ENCODE measurements at places on chromosomes 3 and 15.

GRCh38 chr3:19945534-19945933 lies 1.4 kb upstream of the RAB5A start:
- DNase-seq: no peak

DNA sequence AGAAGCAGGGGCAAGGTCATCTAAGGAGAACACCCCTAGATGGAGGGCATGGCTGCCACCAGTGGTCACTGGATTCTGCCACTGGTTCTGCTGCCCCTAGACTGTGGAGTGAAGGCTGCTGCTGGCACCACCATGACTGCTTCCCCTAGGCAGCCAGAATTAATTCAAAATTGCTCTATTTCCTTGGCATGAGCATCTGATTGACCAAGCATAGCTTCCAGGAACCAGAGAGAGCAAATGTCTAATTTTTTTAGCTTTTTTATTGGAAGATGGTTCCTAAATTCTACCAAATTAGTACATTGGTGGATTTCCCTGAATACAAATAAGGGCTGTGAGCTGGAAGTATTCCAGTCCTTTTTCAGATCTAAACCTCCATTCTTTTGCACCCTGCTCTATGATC lies 270.2 kb upstream of the GBE1 start:
- DNase-seq: no peak

DNA sequence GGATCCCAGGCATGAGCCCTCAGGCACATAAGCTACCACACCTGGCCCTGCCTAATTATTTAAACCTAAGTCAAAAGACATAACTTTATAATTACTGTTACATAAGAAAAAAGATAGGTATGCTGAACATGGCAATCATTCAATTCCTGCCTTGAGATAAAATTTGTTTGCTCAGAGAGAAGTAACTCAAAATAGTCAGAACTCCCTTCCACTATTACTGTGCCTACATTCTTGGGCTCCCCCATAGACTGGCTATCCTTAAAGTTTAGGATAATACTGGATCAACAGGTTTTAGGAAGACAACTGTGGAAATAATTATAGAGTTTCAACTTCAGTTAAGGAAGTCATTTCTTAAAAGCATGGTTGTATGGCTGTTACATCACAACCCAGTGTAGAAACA lies 9.9 kb downstream of the WDR53 start:
- DNase-seq: no peak

DNA sequence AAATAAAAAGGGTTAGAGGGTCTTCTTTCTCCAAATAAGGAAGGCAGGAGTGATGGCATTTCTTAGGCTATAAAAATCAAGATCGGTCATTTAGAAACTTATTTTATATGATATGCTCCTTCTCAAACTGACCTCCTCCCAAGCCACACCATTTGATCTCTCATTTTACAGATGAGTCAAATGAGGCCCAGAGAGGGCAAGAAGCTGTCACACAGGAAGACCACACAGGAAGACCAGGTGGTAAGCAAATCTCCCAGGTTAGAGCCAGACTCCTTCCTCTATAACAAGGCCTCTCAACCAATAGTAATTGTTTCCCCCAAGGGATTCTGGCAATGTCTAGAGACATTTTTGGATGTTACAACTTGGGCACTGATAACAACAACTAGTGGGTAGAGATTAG lies 13.8 kb downstream of the TLE3 start:
- no peak for DNase-seq

DNA sequence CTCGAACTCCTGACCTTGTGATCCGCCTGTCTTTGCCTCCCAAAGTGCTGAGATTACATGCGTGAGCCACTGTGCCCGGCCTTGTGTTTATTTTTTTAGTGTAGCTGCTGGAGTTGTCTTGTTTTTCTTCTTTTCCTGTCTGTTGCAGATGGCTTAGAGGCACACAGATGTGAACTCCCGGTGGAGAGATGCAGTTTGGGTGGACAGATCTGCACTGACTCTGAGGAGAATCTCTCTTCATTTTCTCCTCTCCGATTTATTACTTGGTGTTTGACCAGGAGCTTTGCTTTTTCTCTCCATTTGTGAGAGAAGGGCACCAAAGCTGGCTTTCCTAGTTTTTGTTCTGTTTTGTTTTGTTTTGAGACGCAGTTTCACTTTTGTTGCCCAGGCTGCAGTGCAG lies 62.7 kb downstream of the USP13 start:
- DNase-seq: no peak

DNA sequence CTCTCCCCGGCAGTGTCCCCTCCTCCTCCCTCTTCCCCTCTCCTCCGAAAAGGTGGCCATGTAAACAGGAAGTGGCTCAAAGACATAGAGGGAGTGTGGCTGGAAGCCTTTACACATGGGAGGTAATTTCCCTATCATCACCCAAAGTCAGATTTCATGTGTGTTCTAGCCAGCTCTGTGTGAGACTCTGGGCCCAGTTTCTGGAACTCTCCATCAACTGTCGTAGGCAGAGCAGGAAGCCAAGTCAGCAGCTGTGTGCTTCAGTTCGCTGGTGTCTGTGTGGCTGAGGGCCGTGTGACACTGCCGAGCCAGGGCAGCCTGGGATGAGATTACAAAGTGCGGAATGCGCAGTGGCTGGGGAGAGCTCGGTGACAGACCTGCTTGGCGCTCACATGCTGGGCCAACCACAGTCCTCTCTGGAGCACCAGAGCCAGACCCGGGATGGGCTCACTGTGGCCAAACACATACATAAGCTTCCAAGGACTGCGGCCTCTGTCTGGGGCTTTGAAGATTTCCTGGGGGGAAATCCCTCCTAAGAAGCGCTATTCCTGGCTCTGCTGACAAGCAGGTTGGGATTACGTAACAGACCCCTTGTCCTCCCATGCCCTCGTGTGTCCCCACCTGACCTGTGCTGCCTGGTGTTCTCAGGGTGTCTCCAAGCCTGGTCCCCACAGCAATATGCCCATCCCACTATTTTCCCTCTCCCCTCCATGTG lies 50.7 kb downstream of the UMPS start:
- DNase-seq: no peak

- no peak for DNase-seq
These were observed 4.8 kb downstream of the SHF start for GRCh38 chr15:45182996-45183395.

DNA sequence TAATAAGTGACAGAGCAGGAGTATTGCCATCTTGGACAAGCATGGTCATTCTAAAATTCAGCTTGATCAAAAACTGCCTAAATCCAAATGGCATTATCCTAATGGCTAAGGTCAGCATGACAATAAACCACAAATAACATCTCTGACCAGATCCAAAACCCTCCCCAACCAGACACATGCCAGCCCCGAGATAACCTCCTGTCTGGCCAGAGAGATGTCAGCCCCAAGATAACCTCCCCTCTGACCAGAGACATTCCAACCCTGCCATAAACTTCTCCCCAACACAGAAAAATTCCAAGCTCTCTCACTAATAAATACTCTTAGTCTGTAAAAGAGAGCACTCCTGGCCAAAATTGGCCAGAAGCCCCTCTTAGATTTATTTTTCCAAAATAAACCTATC lies 470.5 kb upstream of the UBE2E2 start:
- DNase-seq: no peak
